ENCODE measurements at places on chromosomes 2 and 18.
A peak's percentile ranks its signal among the peaks of the same experiment; 100 is the strongest.

DNA sequence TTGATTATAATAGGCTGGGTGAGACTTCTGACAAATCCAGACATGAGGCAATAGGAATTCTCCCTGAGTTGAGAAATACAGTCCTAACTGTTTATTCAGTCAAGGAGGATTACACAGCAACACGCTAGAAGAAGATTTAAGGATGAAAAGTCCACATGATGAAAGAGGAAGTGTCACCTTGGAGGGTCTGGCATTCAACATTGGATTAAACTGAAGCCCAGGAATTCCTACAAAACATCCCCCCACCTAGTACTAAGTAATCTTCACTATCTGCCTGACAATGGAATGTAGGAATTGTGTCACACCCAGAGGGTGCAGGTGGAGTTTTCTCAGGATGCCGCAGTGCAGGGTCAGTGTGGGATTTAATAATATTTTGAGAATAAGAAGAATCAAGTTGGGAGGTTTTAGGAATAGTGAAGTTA lies 142.4 kb downstream of the SOCS6 start:
- DNase-seq: no peak

- DNase-seq: no peak
Measured at GRCh38 chr2:61055557-61055956, 10.1 kb upstream of the SANBR start.

GRCh38 chr2:206160125-206160806 lies 571 bp downstream of the EEF1B2 start:
- peak; percentile 32 for DNase-seq

- no peak for DNase-seq
Measured at GRCh38 chr2:105537920-105538319, 139.1 kb upstream of the FHL2 start.

DNA sequence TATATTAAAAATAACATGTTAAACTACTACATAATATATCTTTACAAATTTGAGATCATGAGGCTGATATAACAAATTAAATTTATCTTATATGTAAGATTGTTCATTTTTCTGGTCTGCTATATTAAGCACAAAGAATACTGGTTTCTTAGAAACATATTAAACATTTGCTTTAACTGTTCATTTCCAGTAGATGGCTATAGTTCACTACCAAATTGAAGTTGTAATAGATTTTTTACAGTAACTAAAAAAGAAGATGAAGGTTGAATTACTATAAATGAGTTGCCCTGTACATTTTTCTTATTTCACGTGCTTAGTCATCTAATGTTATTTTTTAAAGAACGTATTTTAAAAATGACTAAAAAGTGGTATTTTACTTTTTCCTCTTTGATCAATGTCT lies 57.0 kb downstream of the ZNF407 start:
- DNase-seq: no peak

GRCh38 chr2:113240915-113241911 lies 37.5 kb downstream of the PAX8 start:
- DNase-seq: no peak

GRCh38 chr2:188727846-188728245 lies 246.3 kb upstream of the COL3A1 start:
- DNase-seq: no peak

DNA sequence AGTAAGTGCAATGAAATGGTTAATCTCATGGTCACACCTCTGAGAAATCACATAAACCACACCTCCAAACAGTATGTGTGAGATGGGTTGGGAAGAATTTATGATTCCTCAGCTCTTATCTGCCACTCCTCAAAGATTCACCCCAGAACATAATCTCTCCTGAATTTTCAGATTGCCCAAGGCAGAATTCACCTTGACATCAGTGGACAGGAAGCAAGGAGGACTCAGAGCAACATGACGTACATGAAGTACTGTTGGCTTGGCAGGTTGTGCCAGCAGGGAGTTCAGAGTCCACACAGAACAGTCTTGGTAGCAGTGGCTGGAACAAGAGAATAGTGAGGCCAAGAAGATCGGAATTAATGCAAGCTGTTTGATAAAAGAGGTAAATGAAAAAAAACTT lies 31.7 kb upstream of the CYBRD1 start:
- DNase-seq: no peak

DNA sequence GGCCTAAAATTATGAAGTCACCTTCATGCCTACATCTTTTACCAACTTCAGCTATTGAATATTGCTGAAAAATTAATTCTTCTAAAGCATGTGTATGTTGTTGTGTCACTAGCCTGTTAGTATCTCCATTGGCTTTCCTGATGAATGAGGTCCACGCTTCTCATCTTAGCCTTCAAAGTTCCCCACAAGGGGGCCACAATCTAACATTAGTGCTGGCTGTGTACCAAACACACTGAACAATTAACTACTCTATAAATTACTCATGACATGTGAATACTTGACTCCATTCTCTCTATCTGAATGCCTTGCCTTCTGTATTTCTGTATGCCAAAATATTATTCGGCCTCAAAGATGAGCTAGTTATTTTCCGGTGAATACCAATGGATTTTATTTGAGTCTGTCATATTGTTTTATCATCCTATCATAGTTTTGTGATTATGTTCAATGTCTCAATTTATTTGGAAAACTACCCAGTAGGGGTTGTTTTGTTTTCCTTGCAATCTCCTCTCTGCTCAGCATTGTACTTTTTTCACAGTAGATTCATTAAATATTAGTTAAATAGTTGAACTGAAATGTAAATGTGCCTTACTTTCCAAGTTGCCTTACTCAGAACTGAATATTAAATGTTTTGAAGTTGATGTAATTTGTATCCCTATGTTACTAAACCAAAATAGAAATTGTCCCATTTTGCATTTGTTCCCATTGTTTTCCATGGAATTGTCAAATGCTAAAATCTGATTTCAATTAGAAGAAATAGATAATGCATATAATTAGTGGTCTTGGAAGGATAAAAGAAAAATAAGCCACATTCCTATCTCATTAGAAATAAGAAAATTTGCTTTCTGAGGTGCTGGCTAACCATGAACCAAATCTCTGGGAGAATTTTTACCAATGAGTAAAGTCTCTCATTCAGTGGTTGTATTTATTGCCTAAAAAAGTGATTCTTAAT lies 208.4 kb upstream of the COL3A1 start:
- no peak for DNase-seq

DNA sequence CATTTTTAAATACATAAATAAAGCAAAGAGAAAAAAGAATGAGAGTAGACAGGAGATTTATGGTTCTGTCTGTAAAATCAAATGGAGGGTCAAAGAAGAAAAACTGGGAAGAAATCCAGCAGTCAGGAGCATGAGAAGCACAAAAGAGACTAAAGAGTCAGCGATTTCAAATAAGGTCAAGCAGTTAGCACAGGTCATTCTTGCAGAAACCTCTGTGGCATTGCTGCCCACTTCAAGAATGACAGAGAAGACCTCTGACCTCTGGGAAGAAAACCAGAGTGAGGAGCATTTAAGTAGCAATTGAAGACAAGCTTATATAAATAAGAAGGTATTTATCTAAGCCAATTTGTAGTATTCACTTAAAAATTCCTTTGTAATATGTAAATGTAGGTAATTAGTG lies 172.0 kb upstream of the SPOPL start:
- no peak for DNase-seq

DNA sequence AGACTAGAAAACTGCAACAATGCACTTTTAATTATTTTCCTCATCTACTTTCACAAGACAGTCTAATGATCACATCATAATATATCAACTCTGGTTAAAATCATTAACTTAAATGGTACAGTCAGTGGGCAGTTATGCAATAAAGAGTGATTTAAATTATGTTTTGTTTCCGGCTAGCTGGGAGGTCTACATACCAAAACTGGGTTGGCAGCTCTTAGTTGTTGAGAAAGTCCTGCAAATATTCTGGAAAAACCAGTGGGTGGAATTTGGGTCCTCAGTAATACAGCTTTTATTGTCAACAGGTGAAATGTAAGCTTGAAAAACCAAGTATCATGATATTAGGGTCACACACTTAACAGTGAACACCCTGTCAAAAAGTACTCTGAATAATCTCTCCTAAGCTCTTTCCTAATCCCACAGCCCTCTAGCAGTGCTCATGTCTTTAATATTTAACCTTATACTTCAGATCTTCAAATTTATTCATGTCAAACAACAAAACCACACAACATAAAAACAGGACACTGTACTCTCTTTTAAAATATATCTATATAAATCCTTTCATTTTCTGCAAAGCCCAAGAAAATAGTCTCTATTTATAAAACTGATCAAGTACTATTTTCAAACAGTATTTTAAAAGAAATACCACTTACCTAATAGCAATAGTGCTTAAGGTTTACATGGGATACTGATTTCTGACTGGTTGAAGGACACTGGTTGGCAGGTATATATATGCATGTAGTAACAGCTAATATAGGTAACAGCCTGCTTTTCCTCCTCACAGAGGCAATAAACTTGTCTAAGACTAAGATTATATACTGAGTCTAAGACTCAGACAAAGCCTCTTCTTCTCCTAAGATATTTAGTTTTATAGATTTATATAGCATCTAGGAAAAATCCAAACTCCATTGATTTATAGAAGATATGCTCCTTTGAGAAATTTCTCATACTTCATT lies 103.8 kb downstream of the GAREM1 start:
- DNase-seq: no peak

DNA sequence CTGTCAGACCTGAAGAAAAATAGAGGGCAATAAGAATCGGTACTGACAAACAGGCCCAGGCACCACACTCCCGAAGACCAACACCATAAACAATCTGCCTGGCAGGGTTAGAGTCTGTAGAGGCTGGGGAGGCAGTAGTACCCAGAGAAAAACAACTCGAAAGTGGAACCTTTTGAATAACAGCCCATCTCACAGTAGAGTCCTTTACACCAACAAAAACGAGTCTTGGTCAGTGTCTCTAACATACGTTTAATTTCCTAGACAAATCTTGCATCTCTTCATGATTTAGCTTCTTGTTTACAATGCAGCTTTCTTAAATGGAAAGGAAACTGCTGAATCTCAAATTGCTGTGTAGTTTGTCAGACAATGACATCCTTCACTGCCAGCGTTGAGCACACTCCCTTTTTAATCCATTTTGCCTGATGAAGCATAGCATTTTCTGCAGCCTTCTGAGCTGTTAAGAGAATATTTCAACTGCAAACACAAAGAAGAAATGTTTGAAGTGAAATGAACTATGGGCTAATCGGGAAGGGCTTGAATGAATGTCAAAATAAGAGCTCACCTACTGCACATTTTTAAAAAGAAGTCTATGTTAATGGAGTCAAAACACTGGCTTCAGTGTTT lies 73.1 kb upstream of the DSG1 start:
- DNase-seq: no peak

GRCh38 chr2:108971661-108972566 lies 17.1 kb downstream of the EDAR start:
- no peak for DNase-seq

DNA sequence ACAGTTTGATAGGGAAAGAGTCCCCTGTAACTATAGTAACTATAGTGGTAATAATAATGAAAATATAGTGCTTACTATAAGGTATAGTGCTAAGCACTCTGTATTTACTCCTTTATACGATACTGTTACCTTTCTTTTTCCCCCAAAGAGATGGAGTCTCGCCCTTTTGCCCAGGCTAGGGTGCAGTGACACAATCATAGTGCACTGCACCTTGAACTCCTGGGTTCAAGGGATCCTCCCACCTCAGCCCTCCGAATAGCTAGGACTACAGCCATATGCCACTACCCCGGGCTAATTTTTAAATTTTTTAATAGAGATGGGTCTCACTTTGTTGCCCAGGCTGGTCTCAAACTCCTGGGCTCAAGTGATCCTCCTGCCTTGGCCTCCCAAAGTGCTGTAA lies 34.6 kb downstream of the EML4 start:
- DNase-seq: no peak

- no peak for DNase-seq
Measured at GRCh38 chr2:155696571-155696970, 636.0 kb downstream of the NR4A2 start.

GRCh38 chr2:186968277-186968676 lies 119.3 kb upstream of the ZSWIM2 start:
- DNase-seq: no peak

GRCh38 chr2:207448006-207448405 lies 81.8 kb upstream of the CREB1 start:
- no peak for DNase-seq

DNA sequence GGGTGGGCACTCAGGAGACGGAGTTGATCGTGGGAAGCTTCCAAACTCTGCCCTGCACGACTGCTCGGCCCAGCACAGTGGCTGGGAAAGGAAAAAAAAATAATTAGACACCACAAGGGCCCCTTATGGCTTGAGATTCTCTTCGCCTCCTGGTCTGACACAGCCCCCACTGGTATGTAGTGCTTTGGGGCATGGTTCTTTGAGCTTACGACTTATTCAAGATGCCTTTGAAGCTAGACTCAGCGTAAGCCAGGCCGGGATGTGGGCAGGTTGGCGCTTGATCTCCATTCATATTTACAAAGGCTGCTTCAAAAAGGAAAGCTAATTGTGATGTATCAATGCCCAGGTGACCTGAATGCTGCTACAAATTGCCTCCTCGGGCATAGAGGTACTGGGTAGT lies 50.5 kb downstream of the CXCR4 start:
- DNase-seq: no peak

- no peak for DNase-seq
Measured at GRCh38 chr18:50377061-50377798, 2.4 kb downstream of the SKA1 start.

DNA sequence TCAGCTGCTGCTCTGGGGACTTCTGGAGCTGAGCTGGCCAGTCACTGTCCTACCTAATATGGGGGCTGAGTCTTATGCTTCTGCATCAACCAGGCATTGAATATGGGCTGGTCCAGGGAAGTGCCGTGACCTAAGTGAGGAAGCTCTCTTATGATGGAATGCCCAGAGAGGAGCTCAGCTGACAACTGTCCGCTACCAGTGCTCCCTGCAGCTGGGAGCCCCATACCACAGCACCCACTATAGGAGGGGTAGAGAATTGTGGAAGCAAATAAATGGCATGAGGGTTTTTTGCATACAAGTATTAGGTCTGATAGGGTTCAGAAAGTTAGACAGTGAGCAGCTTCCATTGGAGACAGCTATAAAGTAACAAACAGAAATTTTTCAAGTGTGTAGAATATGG lies 4.5 kb downstream of the TIMM21 start:
- DNase-seq: no peak

DNA sequence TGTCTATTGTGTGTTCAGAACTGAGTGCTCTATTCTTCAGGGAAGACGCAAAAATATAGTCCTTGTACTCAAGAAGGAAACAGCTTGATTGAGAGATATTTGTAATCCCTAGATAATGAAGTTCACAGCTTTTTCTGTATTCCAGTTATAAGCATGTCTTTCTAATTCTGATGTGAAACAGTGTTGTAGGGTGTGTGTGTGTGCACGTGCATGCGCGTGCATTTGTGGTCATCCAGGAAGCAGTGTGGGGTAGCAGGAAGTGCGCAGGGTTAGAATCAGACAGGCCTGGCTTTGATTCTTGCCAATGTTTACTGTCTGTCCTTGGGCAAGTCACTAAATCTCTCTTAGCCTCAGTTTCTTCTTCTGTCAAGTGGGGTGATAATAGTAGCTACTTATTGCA lies 87.9 kb downstream of the NPAS2 start:
- no peak for DNase-seq

GRCh38 chr2:152565884-152566727 lies 151.2 kb downstream of the PRPF40A start:
- DNase-seq: no peak
